Bronchus fibroblast of lung (primary cell): ENCODE measurements at places on chromosomes 2 and 18. TPM values are rescaled to one million over a fixed set of nuclear protein-coding genes. Genes with fewer than 3 reads are reported as not detected.

B4GALT6 gene
- 1.8 and 3.0 TPM in 2 replicates for total RNA-seq

TRMT61B gene
- total RNA-seq: 7.6 and 11.1 TPM in 2 replicates

NOL4 gene
- not detected in 2 replicates for total RNA-seq

ACADL gene
- under 0.01 TPM in 1 of 2 replicates, not detected in the other for total RNA-seq

ALK gene
- total RNA-seq: not detected in 2 replicates

SIGLEC15 gene
- total RNA-seq: 0.67 and 1.3 TPM in 2 replicates

ITPRIPL1 gene
- 3.7 and 4.2 TPM in 2 replicates for total RNA-seq

GALNT5 gene
- 9.5 and 11.1 TPM in 2 replicates for total RNA-seq

ALKAL2 gene
- total RNA-seq: not detected in 2 replicates

ALPP gene
- not detected in 2 replicates for total RNA-seq

CYBRD1 gene
- 38.7 and 40.5 TPM in 2 replicates for total RNA-seq

LAMA3 gene
- 1.2 and 1.3 TPM in 2 replicates for total RNA-seq

PLCL1 gene
- total RNA-seq: under 0.01 and 0.17 TPM in 2 replicates

SGPP2 gene
- total RNA-seq: 0.17 TPM in 1 of 2 replicates, not detected in the other

G6PC2 gene
- total RNA-seq: not detected in 2 replicates

MBD5 gene
- total RNA-seq: 7.0 and 7.9 TPM in 2 replicates

XDH gene
- total RNA-seq: 0.17 and 0.30 TPM in 2 replicates

C18orf32 gene
- total RNA-seq: 11.9 and 18.5 TPM in 2 replicates

REG3A gene
- total RNA-seq: not detected in 2 replicates

RAX gene
- total RNA-seq: not detected in 2 replicates

NT5DC4 gene
- total RNA-seq: not detected in 2 replicates

ADD2 gene
- total RNA-seq: under 0.01 and 0.59 TPM in 2 replicates

ZEB2 gene
- 18.9 and 23.2 TPM in 2 replicates for total RNA-seq

BOK gene
- 29.7 and 36.5 TPM in 2 replicates for total RNA-seq
